ENCODE measurements at places on chromosomes 6 and 20.

- no peak for DNase-seq
Measured at GRCh38 chr6:113570161-113570560, 287.0 kb upstream of the MARCKS start.

GRCh38 chr6:34934516-34934915 lies 45.5 kb downstream of the ANKS1A start:
- DNase-seq, result no peak

DNA sequence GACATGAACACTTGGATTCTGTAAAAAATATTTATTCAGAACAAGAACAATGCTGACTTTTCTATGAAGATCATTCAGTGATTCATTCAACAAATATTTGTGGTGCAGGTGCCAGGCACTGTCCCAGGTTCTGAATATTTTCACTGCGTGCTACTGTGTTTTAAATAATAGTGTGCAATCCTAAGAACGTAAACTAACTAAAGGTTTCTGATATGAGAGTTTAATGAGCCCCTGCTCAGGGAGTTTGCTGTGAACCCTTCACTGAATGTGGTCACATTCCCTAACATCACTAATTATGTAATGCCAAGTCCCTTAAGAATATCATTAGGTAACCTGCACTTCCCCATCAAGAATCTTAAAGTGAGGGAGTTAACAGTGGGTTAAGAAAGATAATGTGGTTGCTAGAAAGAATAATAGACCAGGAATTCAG lies 1.7 kb upstream of the TMEM170B start:
- peak; percentile 18 for DNase-seq

GRCh38 chr20:1947535-1947846 lies 46.4 kb downstream of the PDYN start:
- DNase-seq, result no peak

- DNase-seq, result no peak
Measured at GRCh38 chr20:8362457-8362856, 230.4 kb downstream of the PLCB1 start.

DNA sequence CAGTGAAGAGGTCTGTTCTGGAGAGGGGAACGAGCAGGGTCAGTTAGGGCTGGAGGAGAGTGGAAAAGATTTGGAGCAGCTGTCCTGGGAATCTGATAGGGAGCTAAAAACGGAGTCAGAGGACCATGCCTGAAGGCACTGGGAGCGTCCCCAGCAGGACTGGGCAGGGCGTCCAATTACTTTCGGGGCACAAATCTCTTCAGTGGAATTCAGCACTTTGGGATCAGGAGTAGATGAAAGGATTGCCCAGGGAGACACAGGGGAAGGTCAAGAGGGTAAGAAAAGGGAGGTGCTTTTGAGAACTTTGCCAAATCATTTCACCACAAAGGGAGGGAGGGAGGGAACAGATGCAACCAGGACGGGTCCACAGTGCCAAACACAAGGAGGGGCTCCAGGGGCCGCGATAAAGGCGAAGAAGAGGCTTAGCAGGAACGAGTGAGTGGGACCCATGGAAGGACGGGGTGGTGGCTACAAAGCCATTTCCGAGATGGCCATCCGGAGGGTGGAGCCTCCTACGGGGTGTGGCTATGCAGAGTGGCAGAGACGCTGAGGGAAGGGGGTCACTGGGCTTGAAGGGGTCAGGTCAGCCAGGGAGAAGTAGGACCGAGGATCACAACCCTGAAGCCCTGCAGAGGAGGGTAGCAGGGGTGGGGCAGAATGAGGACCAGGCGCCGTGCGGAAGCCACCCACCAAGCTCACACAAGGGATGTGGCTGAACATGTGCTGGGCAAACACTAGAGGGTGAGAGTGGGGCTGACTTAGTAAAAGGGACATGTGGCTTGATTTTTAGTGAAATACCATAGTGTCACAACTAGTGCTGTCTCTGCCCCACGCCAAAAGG lies 180.0 kb upstream of the RREB1 start:
- no peak for DNase-seq

DNA sequence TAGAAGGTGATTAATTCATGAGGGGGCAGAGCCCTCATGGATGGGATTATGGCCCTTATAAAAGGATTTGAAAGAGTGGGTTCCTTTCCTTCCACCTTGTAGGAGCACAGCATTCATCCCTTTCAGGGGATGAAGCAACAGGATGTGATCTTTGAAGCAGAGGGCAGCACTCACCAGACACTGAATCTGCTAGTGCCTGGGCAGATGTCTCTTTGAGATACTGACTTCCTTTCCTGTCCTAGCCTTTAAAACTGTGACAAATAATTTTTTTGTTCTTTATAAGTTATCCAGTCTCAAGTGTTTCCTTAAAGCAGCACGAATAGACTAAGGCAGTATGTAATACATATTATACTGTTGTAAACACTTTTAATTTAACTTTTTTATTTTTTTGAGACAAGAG lies 538.6 kb upstream of the RNF217 start:
- no peak for DNase-seq

GRCh38 chr20:62536871-62537401 lies 61.1 kb upstream of the GATA5 start:
- no peak for DNase-seq

DNA sequence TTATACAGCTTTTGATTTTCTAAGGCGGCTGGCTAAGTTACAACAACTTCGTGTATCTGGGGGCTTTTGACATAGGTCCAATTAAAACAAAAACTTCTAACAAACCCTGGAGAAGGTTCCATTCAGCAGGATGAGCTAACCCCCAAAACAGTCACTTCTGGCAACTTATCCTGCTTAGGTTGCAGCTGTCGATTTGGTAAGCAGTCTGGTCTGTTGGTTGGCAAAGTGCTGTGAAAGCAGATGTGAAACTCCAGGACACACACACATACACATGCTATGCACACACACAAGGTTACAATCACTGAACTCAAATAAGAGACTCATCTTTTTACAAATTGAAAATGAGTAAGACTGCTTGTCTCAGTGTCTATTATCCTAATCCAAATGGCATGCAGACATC lies 119.0 kb upstream of the STMND1 start:
- no peak for DNase-seq

- DNase-seq, result no peak
Measured at GRCh38 chr20:36777576-36777975, 4.0 kb upstream of the DSN1 start.

DNA sequence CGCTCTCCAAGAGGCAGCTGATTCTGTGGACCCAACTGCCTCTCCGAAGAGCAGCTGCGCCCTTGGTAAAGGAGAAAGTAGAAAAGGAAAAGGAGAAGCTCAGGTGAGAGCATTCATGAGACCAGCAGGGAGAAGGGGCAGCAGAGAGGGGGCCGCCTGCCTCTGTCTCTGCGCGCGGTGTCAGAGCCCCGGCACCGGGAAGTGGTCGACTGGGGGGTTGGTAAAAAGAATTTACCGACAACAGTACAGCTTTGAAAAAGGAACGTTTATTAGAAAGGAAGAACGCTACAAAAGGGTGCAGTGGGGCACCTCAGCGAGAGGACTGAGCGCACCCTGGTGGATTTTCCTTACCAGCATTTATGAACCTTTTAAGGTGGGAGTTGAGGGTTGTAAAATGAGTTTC lies 61.9 kb downstream of the GPR6 start:
- peak; percentile 34 for DNase-seq

DNA sequence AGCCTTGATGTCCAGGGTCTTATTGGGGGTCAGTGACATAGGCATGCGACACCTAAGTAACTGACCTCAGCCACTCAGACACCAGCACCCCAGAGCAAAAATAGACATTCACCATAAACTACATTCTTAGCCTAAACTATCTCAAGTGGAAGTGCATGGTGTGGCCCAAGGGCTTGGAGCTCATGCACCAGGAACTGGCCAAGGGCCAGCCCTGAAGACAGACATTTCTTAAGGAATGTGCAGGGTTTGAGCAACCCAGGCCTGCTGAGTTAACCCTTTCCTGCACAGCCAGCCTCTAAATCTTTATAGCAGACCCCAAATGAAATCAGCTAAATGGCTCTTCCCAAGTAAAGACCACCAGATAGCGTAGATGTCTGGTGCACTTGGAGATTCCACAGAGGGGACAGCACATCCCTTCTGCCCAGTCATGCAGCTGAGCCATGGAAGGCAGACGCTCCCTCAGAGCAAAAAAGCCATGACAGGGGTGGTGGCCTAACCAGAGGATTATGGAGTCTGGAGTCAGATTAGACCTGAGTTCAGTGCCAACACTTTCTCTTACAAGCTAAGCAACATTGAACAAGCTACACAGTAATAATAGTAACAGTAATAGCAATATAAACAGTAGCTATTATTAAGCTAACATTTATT lies 222.6 kb downstream of the ZMYND8 start:
- DNase-seq, result no peak

DNA sequence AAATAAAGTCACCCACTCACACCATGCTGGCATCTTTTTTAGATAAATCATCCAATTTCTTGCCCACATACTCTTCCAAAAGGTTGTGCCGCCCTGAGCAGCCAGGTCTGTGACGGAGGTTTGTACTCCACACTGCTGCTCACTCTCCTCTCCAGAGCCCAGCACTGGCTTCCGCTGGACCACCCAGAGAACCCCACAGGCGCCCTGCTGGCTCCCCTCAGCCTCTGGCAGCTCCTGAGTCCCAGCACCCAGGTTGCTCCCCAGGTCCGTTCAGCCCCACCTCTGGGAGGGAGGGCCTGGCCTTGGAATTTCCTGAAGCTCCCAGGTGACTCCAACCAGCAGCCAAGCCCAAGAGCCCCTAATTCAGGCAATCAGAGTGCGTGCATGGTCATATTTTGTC lies 131.7 kb upstream of the CST7 start:
- DNase-seq, result no peak

GRCh38 chr6:163733061-163733460 lies 318.5 kb downstream of the QKI start:
- no peak for DNase-seq

DNA sequence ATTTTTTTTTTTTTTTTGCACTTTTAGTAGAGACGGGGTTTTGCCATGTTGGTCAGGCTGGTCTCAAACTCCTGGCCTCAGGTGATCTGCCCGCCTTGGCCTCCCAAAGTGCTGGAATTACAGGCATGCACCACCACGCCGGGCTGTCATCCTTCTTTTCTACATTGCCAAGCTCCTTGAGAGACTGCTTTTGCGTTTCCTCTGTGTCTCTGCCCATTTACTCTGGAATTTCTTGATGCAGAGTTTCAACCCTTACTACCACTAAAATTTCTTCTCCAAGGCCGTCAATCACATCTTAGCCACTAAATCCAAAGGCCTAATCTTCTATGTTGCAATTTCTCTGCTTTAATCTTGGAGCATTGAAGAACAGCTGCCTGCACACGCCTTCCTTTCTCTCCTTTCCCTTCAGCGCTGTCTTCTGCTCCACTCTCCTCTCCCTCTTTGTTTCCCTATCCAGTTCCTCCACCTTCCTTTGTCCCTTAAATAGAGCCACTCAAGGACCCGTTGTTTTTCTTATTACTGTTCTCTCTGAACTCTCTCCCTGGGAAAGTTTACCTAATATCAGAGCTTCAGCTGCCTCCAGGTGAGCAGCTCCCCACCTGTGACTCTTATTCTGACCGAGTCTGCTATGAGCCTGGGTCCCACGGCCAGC lies 98.8 kb downstream of the SLC35B3 start:
- DNase-seq, result no peak

GRCh38 chr20:10447028-10447427 lies 11.9 kb downstream of the SLX4IP start:
- peak; percentile 92 for DNase-seq

DNA sequence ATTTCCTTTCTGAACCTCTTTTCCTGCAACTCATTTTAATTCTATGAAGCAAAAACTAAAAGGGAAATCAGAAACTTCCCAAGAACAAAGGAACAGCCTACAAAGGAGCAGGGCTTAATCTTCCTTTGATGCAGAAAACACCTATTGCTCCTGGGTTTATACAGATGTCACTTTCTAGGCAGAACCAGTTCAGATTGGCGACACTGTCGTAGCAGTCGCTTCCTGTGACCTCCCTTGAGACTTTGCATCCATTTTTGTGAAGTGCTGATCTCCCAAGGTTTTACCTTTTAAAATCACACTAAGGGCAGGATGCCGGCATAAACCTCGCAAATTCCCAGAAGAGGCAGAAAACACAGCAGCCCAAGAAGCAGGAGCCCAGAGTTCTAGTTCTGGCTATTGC lies 40.1 kb downstream of the JAG1 start:
- DNase-seq, result no peak
